ENCODE measurements at places on chromosomes 5 and 9.

- no peak for DNase-seq
Observed at GRCh38 chr9:113566712-113567071, 103.2 kb downstream of the RGS3 start.

DNA sequence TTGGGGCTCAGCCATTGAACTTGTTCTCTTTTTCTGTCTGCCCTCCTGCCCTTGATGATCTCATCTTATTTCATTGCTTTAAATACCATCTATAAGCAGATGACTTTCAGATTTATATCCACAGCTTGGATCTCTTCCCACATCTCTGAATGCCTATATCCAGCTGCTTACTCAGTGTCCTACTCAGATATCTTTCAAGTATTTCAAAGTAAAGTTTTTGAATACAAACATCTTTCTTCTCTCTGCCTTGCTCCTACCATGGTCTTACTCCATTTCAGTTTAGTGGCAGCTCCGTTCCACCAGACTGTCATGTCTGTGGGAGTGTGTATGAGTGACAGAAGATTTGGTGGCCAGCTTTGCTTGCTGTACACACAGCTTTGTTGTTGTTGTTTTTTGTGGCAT is 59.7 kb downstream of the ERBIN start:
- no peak for DNase-seq

GRCh38 chr5:14946815-14947620 is 75.4 kb upstream of the ANKH start:
- DNase-seq: peak; percentile 58

- DNase-seq: no peak
Observed at GRCh38 chr9:81858657-81859430, 69.4 kb upstream of the SPATA31D4 start.

DNA sequence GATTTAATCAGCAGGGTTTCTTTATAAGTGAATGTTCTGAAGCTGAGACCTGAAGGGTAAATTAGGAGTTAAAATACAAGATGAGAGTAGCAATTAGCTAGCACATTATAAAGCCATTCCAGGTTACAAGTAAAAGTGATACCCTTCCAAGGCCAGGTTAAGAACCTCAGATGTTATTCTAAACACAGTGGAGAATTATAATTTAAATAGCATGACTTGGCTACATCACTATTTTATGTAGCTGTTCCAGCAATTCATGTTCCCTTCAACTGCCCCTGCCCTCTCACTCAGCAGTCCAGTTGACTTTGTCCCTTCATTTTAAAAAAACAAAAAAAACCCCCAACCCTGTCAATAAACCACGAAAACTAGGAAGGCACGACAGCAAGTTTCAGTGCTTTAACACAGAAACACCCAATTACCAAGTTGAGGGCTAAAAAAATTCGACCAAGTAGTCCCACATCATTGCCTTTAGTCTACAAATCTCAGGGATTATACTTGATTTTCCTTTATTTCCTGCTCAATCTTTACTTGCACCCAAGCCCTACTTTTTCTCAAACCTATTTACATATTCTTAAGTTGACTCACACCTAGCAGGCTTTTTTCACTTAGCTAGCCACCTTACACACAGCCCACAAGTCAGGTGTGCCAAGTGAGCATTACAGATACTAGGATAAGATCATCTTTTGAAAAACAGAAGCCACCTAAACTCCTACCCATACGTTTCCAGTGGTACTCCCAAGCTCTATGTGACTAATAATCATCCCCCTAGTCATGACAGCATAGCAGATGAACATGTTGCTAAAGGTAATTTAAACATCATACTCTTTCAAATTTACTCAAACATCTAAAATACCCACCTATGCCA is 3.4 kb downstream of the RPL37 start:
- no peak for DNase-seq

- no peak for DNase-seq
Observed at GRCh38 chr5:61053937-61054336, 108.3 kb downstream of the SMIM15 start.

- no peak for DNase-seq
Observed at GRCh38 chr5:93161661-93162654, 419.1 kb downstream of the NR2F1-AS1 start.

DNA sequence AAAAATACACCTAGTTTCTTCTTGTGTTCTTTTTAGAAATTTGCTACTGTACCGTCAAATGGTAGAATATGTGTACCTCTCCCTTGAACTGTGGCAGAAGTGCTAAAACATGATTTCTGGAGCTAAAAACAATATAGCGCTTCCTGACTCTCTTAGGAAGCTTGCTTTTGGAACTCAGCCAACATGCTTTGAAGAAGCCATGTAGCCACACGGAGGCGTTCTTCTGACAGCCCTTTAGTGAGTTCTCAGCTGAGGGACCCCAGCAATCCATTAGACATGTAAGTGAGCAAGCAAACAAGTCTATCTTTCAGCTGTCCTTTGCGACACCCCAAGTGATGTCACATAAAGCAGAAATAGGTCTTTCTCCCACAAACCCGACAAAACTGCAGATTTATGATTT is 917.0 kb downstream of the CDH9 start:
- DNase-seq: peak; percentile 42

DNA sequence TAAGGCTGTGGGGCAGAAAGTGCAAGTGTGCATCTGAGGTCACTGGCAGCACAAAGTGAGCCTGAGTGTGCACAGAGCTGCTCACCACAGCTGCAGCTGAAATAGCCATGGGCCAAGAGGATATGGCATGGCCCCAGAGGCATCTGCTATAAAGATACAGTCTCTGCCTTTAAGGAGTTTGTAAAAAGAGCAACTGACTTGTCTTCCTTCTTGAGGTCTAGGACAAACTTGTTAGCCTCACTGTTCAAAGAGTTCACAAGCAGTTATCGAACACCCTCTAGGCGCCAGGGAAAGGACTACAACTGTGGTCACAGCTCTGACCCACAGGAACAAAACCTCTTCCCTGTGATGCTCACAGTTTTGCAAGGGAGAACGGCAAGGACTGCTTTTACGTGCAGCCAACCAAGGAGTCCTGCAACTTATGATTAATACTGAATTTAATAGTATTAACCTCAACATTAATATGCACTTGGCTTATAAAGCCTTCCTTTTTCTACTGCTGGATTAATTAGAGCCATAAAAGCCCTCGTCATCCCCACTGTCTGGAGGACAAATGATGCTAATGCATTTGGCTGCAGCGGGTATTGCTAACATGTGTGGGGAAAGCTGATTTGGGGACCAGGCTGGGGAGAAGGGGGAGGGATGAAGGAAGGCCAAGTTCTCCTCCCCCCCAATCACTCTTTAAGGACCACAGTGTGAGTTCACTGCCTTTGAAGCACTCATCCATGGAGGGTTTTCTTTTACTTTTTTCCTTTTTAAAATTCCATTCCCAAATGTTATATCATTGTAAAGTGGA is 189.8 kb upstream of the TRIM32 start:
- no peak for DNase-seq

DNA sequence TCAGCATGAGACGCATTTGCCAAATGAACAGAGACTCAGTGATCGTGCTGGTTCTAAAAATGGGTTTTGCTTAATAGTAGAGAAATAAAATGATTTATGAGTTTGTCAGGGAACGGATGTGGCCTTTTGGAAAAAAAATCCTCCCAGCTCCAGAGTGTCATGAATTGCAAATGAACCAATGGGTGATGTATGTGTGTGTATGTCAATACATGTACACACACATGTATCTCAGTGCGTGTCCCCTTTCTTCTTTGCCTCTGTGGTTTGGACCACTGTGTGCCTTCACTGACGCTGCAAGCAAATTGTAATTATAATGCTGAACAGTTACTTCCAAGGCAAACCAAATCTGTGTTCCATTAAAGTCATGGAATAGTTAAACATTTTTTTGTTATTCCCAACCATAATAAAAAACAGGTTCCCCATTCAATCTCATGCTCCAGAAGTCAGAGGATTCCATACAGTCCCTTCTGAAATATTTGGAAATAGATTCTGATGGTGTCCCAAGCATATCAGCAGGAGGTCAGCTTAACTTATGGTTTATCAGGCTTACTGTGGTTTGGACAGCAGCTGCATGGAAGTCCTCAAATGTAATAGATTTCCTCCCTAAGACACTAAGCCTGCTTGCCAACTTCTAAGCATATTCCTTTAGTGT is 630.5 kb downstream of the ACTL7B start:
- no peak for DNase-seq

DNA sequence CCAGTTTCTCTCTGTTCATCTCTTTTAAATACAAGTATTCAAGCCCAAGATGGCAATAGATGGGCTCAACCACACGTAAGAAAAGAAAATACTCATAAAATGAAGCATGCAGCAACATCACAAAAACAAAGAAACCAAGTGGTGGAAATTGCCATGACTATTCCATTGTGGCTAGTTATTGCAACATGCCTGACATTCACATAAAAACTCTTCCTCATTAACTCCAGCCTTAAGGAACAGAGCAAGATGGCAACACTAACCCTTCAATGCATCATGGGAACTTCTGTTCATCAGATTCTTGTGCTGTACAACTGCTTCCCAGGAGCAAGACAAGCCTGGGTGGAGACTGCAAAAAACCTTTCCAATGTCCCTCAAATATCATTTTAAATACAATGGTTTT is 1.4 kb upstream of the GLIS3 start:
- no peak for DNase-seq

GRCh38 chr5:36261186-36261585 is 19.5 kb upstream of the NADK2 start:
- DNase-seq: no peak

DNA sequence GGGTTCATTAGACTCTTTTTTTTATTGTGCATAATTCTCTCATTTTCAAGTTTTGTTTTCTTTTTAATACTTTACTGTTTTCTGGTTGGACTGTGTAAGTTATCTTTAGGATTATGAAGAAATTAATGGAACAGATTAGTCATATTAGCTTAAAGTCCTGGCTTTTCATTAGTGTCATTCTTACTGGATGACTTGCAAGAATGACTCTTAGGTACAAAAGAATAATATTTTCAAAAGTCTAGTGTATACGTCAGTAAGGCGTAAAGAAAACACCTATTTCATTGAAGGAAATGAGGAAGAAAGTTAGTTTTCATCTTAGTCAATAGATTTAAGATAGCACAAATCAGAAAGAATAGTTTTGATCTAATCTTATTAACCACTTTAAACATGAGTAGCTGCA is 20.4 kb downstream of the UHRF2 start:
- no peak for DNase-seq

DNA sequence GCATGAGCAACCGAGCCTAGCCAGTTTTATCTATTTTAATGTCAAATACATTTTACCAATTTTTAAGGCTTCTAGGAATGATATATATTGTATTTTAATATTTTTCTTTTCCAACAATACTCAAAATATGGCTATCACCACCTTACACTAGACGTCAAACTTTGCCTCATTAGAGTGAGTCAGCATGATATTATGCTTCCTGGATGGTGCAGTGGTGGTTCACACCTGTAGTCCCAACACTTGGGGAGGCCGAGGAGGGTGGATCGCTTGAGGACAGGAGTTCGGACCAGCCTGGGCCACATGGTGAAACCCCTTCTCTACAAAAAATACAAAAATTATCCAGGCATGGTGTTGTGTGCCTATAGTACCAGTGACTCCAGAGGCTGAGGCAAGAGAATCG is 7.3 kb upstream of the CDC14B start:
- no peak for DNase-seq

DNA sequence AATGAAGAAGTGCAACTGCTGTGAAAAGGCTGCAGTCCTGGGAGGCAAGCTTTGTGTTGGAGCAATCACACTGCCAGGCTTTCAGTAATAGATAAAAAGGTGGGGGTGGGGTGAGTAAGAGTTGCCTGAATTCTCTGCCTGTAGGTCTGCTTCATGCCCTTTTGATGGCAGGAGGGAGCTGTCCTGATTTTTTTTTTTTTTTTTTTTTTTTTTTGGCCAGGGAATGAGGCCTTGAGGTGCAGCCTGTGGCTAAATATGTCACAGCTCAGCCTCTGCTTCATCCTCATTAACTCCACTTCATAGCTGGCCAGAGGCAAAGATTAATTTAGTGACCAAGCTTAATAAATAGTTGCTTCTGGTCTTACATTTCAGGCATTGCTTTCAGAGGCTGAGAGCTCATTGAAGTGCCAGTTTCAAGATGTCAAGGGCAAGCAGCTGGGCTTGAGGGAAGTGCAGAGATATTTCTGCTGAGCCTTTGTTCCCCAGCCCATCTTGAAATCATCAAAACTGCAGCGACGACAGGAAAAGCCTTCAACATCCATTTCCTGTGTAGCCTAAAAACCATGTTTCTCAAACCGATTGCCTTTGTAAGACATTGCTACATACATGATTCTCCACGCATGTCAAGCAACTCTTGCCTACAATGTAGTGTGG is 134.7 kb downstream of the MACIR start:
- DNase-seq: no peak

DNA sequence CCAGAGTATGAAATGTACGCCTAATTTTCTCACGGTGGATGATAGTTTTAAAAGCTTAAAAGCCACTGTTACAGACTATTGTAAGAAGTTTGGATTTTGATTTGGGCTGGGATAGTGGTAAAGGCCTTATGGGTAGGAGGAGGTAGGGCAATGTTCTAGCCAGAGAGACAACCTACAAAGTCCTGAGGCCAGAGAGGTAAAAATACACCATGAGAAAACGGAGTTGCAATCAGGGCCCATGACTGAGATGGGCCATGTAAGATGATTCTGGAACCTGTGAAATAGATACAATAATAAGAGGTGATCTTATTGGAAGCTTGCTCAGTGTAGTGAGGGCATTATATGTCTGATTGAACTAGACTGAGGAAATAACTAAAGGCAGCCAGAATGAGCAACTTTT is 188.8 kb downstream of the RFX3 start:
- DNase-seq: no peak

DNA sequence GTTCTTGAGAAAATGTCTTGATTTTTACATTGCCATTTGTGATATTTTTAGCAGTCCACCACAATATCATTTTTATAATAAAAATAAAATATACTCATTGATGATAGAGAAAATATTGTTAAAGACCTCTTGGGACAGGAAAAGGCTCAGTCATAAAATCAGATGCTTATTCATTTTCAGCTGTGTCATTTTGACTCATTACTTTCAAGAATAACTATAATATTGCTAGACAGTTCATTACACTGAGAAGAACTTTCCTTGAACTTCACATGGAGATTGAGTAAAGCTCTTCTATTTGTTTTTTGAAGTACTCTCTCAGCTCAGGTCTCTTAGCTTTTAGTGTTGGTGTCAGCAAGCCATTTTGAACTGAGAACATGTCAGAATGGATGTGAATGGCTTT is 8.5 kb upstream of the MEIKIN start:
- no peak for DNase-seq

All from NAMALWA (cell line).